Central memory CD8-positive, alpha-beta T cell (primary cell): ENCODE measurements at places on chromosomes 3 and 15.
A peak's percentile ranks its signal among the peaks of the same experiment; 100 is the strongest.

DNA sequence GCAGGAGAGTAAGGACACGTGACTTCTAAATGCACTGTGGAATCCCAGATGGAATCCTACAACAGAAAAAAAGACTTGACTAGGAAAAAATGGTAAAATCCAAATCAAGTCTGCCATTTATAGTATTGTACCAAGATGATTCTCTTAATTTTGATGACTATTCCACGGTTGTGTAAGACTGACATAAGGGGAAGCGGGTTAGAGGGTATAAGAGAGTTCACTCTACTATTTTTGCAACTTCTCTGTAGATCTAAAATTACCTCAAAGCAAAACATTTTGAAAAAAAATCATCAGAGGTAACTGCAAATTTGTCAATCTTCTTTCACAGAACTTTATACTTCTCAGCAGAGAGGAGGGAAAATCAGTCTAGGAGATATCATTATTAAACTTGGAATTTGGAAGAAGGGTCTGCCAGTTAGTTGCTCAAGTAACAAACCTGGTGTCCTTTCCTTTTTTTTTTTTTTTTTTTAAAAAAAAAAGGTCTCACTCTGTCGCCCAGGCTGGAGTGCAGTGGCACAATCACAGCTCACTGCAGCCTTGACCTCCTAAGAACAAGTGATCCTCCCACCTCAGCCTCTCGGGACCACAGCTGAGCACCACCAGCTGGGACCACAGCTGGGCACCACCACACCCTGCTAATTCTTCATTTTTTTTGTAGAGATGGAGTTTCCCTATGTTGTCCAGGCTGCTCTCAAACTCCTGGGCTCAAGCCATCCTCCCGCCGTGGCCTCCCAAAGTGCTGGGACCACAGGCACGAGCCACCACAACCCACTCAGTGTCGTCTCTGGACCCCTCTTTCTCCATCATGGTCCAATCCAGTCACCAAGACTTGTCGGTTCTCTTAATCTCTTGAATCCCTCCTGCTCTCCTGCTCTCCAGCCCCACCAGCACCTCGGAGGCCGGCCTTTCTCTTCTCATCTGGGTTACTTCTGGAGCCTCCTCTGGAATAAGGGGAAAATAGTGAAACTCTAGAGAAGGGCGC, 14.9 kb upstream of the HES1 start:
- DNase-seq, result no peak

- DNase-seq, result no peak
Measured at GRCh38 chr15:70099967-70100473, 2.3 kb upstream of the TLE3 start.

- DNase-seq, result no peak
Measured at GRCh38 chr3:194494951-194495374, 8.2 kb upstream of the ATP13A3 start.

DNA sequence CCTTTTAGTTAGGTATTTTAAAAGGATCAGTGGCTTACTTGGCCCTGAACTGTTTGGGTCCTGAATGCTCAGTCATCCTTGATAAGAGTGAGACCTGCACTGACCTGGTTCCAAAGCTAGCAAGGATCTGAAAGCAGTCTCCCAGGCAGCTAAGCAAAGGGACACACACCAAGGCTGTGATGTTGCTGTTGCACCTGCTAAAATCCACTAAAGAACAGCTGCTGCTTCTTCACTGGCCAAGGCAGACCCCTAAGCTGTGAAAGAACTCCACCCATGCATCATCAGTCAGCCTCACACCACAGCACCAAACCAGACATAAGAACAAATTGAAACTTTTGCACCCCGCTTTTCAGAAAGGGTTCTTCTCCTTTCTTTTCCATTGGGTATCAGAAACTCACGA, 213.4 kb upstream of the STT3B start:
- no peak for DNase-seq

DNA sequence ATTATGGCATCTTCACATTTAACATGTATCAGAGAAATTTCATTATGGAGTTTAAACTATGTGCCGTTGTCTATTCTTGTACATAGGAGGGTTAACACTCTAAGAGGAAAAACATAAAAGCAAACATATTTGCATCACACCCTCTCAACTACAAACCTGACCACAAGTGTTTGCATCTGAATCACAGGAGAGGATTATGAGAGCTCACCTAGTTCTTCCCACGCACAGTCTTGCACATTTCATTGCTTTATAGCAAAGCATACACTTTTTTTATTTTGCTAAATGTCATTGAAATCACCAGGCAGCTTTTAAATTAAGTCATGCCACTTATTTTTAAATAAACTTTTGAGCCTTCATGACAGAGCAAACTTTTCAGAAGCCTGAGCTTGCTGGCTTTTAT, 12.5 kb downstream of the TRAT1 start:
- DNase-seq, result peak; percentile 33

- no peak for DNase-seq
Measured at GRCh38 chr15:99502182-99502581, 63.6 kb upstream of the MEF2A start.

GRCh38 chr3:83649692-83650091, 1309.1 kb upstream of the CADM2 start:
- no peak for DNase-seq

DNA sequence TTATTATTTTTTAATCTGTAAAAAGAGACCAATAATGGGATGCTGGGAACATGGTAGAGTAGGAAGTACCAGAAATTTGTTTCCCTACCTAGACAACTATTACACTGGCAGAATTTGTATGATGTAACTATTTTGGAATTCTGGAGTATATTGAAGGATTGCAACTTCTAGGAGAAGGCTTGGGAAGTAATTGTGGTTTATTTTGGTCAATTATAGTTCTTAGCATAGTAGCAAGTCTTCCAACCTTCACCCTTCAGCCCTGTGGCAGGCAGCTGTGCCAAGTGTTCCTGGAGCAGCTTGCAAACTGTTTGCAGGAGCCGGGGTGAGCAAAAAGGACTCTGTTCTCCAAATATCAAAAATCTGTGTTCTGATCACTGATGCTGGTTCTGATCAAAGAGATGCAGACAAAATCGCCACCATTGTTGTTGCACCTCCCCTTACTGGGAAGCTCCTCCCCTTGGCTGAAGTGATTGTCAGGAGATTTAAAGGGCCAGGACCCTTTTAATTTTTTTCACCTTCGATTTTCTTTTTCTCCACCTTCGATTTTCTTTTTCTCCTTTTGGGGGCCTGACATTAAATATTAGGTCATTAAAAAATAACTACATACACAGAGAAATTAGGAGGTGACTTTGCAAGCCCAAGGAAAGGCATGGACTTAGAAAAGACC, 363.3 kb downstream of the SLC9A9 start:
- DNase-seq, result no peak

GRCh38 chr3:48784426-48785120, 63.1 kb downstream of the PRKAR2A start:
- no peak for DNase-seq
